Left forelimb (tissue), 1 donor: ENCODE measurements at places on chromosomes 6 and 20.

DNA sequence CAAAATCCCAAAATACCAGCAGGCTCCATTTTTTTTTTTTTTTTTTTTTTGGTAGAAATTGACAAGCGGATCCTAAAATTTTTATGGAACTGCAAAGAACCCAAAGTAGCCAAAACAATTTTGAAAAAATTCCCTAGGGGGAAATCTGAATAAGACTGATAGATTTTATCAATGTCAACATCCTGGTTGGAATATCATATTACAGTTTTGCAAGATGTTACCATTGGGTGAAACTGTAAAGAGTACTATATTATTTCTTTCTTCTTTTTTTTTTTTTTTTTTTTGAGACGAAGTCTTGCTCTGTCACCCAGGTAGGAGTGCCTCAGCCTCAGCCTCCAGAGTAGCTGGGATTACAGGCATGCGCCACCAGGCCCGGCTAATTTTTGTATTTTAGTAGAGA, 29.4 kb upstream of the BEND3 start:
- no peak for DNase-seq

- DNase-seq: no peak
These were observed 259.4 kb upstream of the ECI2 start for GRCh38 chr6:4394786-4395185.

DNA sequence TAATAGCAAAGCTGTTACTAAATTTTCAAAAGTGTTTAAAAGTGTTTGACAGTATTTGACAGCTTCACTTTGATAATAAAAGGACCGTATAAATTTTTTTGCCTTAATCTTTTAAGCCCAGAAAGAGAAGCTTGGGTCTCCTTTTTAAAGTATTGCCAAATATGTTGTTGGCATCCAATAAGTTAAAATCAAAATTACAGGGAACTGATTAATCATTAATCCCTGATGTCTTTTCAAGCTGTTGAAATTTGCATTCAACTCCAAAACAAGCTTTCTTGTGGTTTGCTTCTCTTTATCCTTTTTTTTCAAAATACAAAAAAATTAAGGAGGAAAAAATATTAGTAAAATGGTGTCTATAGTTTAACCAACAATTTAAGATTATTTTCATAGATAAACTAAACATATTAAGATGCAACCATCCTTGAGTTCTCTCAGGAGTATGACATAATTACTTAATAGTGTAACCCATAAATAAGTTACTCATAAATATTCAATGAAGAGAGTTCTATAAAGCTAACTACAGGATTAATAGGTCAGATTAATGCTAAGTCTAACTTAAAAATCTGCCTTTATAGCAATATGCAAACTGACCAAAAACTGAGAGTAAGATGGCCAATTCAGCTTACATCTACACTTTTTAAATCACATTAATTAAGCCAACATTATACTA, 27.0 kb upstream of the CALHM6 start:
- no peak for DNase-seq

DNA sequence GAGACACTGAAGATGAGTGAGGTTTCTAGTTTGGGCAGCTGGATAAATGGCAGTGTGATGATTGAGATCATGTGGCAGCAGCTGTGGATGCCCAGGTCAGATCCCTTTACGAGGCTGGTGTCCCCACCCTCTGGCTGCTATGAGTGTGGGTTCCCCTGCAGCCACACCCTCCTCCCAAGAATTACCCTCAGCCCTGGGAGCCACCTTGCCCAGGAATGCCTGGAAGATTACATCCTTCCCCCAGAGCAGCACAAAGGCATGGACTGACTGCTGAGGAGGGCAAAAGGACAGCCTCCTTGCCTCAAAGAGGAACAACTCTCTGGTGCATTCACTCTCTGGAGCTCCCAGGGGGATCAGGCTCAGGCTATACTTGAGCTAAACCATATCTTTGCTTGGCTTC, 15.0 kb upstream of the PKHD1 start:
- DNase-seq: no peak

- no peak for DNase-seq
These were observed 34.2 kb upstream of the NKAIN2 start for GRCh38 chr6:123769431-123769830.

DNA sequence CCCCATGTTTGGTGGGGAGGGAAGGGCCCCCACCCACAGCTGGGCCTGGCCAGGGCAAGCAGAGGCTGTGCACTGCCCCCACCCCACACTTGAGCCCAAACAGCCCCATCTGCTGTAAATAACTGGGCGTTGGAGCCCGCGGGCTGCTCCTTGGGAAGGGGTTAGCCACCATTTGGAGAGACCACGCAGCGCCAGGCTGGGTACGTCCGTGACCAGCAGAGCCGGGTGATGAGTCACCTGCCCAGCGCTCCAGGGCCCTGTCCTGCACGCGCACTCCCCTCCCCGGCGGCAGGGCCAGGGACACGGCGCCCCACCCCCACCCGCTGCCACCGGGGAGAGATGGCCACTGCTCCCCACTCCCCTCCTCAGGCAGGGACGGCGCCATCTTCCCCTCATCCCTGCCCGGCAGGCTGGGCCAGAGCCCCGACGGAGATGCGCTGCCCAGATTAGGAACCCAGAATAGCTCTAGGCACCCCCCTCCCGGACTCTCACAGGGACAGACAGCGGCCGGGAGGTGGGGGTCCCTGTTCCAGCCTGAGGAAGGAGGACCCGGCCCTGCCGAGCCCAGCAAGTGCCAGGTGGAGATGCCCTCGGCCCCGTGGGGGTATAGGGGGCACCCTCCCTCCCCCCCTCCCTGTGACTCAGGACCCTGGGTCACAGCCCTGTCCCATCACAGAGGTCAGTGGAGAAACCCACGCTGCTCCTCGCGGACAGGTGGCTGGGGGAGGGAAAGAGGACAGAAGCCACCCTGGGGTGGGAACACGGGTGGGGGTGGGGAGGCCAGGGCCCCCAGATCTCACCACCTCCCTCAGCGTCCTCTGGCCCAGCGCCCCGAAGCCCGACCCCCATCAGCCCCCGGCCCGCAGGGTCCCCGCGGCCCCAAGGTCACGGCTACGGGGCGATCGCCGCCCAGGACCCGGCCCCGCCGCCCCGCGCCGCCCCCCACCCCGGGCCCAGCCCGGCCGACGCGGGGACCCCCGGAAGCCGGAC, 642 bp downstream of the EEF1A2 start:
- no peak for DNase-seq

DNA sequence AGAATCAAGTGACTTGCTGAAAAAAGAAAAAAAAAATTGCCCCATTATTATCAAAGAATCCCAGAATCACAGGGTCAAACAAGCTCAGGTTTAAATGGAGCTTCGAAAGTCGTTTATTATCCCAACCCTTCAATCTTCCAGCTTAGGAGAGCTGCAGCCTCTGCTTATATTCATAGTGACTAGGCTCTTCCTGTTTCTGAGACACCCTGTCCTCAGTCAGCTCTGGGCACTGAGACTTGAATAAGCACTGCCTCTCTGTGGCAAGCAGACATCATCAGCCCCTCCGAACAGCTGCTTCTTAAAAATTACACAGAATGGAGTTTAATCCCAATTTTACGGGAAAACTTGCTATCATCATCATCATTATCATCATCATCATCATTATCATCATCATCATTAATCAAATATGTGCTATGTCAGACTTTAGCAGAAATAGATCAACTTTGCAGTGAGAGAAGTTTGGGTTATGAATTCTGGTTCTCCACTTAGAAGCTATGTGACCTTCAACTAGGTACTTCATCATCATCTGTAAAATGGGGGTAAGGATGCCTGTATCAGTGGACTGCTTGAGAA, 614.0 kb upstream of the SYNCRIP start:
- DNase-seq: no peak

DNA sequence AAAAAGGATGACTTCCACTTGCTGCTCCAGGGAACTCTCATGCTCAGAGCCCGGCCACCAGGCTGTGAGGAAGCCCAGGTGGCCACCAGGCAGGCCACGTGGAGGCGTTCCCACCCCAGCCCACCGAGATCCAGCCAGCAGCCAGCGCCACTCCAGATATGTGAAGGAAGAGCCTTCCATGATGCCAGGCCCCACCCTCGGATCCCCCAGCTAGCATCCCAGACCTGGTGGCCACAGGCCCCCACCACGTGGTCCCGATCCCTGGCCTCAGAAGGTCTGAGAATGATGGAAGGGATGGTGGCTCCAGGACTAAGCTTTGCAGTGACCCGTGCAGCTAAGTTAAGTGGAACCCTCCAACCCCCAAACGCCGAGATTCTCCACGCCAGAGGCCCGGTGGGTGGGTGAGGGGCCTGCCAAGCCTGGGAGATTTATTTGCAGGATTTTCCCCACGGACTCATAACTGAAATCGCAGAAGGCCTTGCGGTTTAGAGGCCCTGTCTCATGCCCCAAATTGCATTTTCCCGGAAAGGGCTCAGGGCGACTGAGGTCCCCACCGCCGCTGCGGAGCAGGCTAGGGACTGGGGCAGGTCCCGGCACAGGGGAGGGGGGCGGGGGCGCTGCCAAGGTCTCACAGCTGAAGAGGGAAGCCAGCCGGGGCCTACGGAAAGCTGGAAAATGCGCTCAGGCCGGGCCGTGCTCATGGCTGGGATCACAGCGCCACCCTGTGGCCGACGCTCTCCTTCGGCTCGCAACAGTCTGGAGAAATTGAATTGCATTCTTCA, 31.1 kb upstream of the CST7 start:
- DNase-seq: peak; percentile 83

DNA sequence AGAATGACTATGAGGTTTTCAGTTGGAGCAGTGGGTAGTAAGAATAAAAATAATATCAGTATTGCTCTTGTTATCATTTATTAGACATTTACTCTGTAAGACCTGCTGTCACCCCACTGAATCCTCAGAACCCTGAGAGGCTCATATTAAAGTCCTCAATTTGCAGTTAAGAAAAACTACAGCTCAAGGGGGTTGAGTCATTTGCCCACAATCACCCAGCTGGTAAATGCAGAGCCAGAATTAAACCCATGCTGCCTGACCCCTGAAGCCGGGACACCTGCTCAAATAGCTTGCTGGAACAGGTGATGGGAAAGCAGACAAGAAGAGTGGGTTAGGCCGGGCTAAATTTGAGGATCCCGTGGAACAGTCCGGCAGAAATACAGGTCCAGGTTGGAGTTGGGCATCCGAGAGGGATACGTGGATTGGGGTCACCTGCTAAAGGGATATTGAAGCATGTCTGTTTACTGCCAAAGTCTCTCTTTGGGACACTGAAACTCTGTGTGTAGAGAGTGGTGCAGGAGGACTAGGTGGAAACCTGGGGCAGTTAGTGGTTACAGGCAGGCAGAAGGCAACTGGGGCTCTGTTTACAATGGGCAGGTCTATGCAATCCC, 344.1 kb downstream of the CDC5L start:
- DNase-seq: no peak

GRCh38 chr6:47788498-47788884, 6.7 kb downstream of the OPN5 start:
- no peak for DNase-seq

GRCh38 chr6:3737831-3738210, 13.7 kb downstream of the PXDC1 start:
- no peak for DNase-seq

DNA sequence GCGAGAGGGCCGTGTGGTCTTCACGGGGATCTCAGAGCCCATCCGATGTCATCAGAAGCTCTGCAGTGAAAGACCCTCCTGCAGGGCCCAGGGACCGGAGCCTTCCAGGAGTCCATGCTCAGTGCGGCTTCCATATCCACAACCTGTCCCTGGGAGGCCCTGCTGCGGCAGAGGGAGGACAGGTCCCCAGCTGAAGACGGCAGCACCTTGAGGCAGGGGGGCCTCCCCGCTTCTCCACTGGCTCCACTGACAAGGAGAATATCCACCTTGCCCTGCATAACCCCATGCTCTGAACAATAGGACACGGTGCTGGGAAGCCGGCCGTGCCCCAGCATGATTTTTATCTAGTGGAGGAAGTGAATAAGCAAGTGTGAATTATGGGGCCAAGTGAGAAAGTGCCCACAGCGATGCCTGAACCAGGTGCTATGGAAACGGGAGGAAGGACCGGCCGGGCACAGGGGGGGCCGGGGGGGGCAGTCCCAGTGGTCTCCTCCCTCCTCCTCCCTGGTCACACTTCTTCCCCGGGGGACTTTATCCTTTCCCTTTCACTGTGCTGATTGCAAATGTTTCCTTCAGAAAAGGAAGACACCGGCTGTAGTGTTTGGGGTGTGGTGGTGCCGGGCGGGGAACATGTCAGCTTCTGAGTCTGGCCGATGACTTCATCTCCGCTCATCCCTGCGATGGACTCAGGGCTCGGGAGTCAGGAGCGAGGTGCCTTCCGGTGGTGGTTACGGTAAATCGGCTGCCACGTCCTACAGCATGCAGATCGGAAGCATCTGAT, 225.1 kb downstream of the ERMARD start:
- DNase-seq: no peak

GRCh38 chr6:5142915-5143314, 57.8 kb downstream of the PPP1R3G start:
- no peak for DNase-seq

DNA sequence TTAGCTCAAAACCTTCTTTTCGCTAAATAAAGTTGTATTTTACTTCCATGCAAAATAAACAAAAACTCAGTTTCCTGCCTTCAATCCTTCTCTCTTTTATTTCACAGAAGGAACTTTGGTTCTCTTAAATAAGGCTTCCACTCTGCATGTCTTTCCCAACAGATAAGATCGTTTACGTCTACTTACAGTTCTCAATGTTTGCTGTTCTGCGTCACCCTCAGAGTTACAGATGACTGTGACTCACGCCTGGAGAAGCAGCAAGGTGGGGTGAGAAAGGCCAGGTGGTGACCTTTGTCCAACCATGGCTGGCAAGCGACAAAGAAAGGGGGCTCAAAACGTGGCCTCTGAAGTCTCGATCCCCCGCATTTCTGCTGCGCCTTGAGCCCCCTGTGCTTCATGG, 51.4 kb upstream of the RPS6KA2 start:
- no peak for DNase-seq

GRCh38 chr20:44692932-44693480, 22.2 kb upstream of the CCN5 start:
- no peak for DNase-seq

- DNase-seq: no peak
These were observed 17.1 kb downstream of the FOXF2 start for GRCh38 chr6:1406306-1407072.

DNA sequence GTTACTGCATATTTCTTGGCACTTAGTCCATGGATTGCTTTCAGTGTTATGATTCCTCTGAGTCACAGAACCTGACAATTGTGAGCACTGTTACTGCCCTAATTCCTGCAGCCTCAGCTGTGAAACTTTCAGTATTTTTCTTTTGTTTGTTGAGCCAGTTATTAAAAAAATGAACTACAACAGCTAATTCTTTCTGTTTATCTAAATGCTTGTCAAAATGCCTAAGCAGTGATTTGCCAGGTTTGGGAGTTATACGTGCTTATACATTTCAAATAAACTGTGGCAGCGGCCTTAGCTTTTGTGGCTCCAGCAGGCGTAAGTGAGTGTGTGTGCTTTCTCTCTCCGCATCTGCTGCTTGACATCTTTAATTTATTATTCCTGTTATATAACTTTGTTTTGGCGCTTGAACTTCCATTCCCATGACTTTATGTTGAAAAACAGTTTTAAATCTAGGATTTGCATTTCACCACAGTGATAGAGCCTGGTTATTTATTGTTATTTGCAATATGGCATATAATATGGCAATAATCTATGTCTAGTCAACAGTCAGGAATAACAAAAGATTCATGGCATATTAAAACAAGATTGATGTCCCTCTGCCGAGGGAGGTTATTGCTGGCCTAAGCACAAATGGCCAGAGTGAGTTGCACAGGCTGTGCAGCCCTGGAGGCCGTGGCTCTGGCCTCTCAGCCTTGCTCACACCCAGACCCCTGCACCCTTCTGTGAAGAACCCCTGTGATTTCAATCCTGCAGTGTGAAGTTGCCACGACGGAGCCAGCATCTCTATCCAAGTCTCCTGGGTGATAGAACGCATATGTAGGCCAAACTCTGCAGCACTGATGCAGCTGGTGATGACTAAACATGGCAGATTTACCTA, 303.4 kb downstream of the THBS2 start:
- no peak for DNase-seq

GRCh38 chr6:105900125-105900937, 185.8 kb upstream of the PRDM1 start:
- DNase-seq: no peak
